CD4-positive, alpha-beta T cell treated with Interferon alpha-2 for 1 hour (primary cell): ENCODE measurements at places on chromosomes 16 and 17.

DNA sequence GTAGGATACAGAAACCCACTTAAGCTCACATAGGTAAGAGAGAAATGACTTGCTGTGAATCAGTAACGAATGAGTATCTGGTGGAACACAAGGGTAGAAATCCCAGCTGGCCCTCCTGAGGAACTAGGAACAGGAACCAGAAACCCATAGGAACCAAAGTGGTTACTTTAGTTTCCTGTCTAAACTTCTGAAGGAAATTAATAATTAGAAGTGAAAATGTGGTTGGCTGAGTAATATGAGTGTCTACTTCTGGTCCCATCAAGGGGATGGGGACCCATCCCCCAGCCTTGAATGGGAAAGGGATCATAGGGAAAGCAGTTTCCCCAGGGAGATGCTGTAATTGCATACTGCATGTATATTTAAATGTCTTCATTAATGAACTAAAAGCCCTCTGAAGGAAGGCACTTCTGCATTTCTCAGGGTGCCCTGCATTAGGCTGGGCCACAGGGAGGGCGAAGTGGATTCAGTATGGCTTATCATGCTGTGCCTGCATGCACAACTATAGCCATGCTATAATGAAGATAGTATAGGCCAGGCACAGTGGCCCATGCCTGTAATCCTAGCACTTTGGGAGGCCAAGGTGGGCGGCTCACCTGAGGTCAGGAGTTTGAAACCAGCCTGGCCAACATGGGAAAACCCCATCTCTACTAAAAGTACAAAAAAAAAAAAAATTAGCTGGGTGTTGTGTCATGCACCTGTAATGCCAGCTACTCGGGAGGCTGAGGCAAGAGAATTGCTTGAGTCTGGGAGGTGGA lies 45.6 kb downstream of the CYB5B start:
- no peak for DNase-seq

DNA sequence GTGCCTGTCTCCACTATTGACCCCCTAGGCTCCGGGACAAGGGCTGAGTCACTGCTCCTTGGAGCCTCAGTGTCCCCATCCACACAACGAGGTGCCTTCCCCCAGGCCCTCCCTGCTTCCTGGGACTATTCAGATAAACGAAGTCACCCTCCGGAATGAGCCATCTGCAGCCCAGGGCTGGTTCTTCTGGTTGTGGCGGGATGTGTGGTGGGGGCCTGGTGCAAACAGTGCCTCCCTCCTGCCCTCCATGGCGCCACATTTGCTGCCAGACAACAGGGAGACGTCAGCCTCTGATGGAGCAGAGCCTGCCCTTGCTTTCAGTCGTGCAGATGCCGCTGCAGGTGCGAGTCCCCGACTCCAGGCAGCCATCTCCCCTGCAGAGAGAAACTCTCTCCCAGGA lies 5.1 kb upstream of the KRT16 start:
- DNase-seq = no peak

DNA sequence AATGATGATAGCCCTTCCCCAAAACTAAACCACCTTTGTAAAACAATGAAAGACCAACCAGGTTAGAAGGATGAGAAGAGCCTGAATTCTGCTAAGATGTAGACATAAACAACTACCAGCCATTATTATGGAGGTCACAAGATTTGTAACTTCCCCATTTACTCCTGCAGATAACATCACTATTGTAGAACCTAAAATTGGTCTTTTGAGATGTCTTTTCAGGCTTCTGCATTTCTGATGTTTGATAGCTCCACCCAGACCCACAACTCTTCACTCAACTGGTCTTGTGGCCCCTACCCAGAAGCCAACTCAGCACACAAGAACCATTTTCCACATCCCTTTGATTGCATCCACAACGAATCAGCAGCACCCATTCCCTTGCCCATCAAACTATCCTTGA lies 100.8 kb downstream of the TMEM132E start:
- no peak for DNase-seq

DNA sequence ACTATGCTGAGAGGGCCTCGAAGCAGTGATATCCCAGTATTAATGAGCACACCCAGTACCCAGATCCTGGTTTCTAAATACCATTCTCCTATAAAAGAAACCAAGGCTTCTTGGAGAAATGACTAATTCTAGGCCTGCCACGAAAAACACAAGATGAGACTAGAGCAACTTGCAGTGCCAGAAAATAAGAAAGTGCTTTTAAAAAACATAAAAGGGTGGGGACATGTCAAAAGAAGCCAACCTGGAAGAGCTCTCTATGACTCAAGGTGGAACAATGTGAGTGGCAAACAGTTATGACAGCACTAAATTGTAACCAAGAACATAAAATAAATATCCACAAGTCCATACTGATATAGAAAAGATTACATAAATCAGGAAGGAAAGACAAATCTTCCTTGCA lies 153.2 kb upstream of the KCNJ18 start:
- DNase-seq = no peak

DNA sequence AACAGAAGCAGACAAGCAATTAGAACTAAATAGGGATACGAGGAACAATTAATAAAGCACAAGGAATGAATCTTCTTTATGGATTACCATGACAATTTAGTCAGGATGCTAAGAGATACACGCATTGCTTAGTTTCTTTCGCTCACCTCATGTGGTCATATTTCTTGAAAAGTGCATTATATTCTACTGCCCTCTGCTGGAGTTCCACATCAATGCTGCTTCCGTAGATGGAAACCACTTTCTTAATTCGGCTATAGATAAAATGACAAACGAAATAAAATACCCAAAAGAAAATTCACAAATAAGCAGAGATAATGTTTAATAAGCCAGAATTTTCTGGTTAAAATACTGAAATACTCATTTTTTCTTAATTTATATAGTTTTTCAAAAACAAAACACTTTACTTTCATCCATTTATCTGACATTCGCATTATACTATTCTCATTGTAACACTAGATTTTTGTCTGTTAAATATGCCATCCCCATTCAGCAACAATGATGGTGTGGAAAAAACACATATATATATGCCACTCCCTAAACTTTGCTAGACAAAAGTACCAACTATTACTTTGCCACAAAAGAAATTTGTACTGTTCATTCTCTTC lies 22.0 kb upstream of the PHLPP2 start:
- DNase-seq = peak; percentile 63

DNA sequence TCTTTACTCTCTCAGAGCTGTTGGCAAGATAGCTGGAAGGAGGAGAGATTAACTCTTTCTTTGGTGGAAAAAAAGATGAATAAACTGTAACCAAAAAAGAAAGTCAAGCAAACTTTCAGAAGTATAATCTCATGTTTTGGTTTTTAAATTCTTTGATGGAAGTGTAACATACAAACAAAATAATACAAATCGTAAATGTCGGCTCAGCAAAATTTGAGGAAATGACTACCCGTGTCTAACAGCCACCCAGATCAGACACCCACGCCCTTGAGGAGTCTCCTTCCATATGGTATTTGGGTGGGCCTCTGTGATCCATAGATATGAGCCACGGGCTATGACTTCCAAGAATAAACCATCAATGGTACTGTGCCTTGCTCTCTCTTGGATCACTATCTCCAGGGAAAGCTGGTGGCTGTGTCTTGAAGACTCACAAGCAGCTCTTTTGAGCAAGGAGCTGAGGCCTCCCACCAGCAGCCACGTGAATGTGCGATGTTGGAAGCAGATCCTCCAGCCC lies 9.6 kb upstream of the CD300C start:
- DNase-seq = no peak

DNA sequence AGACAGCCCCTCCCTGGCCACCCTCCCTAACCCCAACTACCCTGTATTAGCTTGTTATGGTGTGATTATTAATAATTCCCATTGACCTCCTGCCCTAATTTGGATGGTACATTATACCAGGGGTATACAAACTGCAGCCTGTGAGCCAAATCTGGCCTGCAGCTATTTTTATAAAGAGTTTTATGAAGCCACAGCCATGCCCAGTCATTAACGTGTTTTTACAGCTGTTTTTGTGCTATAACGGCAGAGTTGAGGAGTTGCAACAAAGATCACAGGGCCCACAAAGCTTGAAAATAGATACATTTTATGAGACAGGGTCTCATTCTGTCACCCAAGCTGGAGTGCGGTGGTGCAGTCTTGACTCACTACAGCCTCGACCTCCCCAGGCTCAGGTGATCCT lies 6.0 kb downstream of the METTL22 start:
- no peak for DNase-seq

- DNase-seq = no peak
These were observed 158.2 kb upstream of the TOX3 start for GRCh38 chr16:52705122-52705521.

- DNase-seq = no peak
These were observed 201.5 kb downstream of the IRF8 start for GRCh38 chr16:86100205-86101136.

DNA sequence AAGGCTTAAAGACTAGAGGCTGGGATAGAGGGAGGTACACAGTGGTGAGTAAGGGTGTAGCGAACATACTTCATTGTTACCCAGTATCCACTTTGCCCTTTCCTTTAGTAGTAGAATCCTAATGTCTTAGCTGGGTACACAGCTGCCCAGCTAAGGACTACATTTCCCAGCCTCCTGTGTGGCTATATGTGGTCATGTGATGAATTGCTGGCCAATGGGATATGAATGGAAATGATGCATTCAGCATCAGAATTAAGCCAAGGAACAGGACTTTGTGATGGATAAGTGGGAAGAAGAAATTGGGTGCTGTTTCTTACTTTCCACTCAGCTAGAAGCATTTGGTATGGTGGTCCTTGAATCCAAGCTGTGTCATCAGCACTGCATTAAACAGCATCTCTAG lies 55.9 kb downstream of the FOXL1 start:
- DNase-seq = no peak

- peak; percentile 26 for DNase-seq
These were observed 64.1 kb downstream of the PLD6 start for GRCh38 chr17:17141860-17142552.

GRCh38 chr17:1539811-1540210 lies 22.8 kb downstream of the PITPNA start:
- no peak for DNase-seq

GRCh38 chr16:31022544-31023251 lies 10.7 kb upstream of the STX4 start:
- DNase-seq = no peak

GRCh38 chr16:69511651-69512050 lies 54.1 kb upstream of the NFAT5 start:
- peak; percentile 13 for DNase-seq

DNA sequence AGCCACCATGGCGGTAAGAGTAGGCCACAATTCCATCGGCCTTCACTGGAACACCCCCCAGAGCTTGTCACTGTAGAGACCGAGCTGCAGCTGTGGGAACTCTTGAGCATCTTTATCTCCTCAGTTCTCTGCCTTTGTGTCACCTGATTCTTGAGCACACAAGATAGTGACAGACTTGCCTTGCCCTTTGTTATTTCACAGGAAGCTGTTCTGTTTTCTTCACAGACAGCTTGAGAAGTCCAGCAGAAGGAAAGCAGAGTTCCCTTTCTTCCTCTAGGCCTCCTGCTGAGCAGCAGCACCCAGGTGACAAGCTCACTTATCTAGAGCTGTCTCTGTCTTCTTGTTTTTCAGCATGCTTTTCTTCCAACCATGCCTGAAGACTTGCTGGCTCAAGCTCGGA lies 38.4 kb upstream of the ENDOV start:
- no peak for DNase-seq

DNA sequence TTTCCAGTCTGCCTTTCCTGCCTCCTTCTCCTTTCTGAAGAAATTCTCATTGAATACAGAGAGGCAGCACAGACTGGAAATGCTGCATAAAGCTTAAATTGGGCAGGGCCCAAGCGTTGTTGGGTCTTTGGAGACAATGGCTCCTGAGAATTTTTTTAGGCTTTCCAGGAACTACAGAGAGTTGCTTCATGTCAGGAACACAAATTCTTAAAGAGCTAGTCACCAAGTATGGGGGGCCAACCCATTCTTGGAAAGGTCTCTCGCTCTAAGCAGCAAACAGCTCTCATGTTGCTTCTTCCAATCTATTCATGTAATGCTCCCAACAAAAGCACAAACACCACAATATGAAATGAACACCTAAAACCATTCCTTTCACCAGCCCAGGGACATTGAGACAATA lies 6.9 kb downstream of the HNF1B start:
- no peak for DNase-seq

GRCh38 chr17:43880420-43880991 lies 26.8 kb downstream of the MPP2 start:
- DNase-seq = peak; percentile 52

GRCh38 chr17:20156196-20157000 lies 147.2 kb downstream of the SPECC1 start:
- peak; percentile 1 for DNase-seq

GRCh38 chr16:54080524-54081008 lies 206.0 kb downstream of the IRX3 start:
- no peak for DNase-seq
